ENCODE measurements at places on chromosomes 5 and 9.

GRCh38 chr5:139065306-139065705 lies 132.9 kb downstream of the SIL1 start:
- H3K4me1 ChIP-seq = peaks cover 36% of the 10 kb centered on the region
- H3K36me3 ChIP-seq = no peaks in the 10 kb centered on the region
- H3K27ac ChIP-seq = no peak overlapping the region
- H3K27me3 ChIP-seq = no peaks in the 10 kb centered on the region

DNA sequence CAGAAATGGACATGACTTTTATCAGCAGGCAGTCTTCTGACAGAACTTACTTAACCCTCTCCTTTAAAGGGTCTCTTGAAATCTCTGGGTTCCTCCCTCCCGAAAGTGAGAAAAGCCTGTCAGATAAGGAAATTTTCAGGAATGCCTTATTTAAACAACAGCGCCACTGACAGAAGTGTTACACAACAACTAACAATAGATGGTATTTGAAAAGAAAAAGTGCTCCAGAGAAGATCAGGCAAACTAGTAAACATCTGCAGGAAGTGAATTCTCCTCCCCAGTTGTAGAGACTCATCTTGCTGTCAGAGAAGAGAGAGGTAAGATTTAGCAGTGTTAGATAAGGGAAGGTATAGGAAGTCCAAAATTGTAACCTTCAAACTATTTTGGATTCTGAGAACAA lies 107.2 kb upstream of the NFIL3 start:
- H3K27me3 ChIP-seq = no peaks in the 10 kb centered on the region
- no peak overlapping the region for H3K27ac ChIP-seq
- DNase-seq = no peak

- H3K4me1 ChIP-seq = peaks cover 34% of the 10 kb centered on the region
- H3K36me3 ChIP-seq = no peaks in the 10 kb centered on the region
- no peak overlapping the region for H3K4me3 ChIP-seq
- no peaks in the 10 kb centered on the region for H3K27me3 ChIP-seq
- no peak overlapping the region for H3K27ac ChIP-seq
Measured at GRCh38 chr5:160169326-160169725, 50.1 kb upstream of the PWWP2A start.

DNA sequence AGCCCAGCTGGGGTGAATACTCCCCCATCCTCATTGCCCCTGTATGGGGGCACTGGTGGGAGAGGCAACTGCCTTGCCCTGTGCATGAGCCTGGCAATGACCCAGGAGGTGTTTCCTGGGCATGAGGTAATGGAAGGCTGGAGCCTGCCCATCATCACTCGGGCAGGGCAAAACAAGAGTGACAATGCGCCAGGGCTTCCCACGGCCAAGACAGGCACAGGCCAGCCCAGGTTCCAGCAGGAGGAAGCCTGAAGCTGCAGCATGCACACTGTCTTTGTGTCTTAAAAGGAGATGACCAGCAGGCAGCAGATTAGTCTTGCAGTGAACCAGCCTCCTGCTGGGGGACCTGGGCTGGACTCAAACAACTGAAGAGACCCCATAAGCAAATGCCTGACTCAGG lies 92.2 kb upstream of the SMIM23 start:
- H3K27ac ChIP-seq = no peak overlapping the region
- H3K4me3 ChIP-seq = no peak overlapping the region
- no peaks in the 10 kb centered on the region for H3K36me3 ChIP-seq
- no peak for DNase-seq
- H3K27me3 ChIP-seq = peaks cover 5% of the 10 kb centered on the region
